ENCODE measurements at places on chromosomes 7 and 10.

DNA sequence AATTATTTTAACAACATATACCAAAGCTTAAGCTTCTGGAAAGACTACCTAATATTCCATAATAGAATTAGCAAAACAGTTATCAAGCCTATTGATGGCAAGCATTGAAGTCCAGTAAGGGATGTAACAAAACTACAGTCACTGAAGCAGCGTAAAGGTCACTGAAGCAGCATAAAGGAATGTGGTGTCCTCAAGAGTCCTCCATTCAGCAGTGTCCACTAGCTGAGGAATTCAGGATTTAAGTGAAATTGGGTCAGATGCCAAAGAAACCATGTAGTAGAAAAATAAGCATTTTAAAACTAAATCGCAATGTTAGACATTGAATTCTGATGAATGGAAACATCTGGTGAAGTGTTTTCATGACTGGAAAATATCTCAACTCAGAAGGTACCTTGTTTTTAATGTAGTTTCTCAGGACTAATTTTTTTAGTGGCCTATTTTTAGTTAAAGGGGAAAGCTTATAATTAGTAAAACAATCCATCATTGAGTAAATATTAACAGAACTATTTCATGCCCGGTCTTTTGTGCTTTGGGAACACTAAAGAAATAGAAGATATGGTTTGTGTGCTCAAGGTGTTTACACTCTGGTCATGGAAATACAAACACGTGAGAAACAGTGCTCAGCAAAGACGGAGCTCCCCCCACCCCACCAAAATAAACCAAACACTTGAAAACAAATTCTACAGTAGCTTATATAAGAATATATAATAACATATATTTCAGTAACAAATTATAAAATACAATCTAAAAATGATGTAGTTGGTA is 121.4 kb downstream of the CDK14 start:
- DNase-seq, result no peak

- no peak for DNase-seq
Observed at GRCh38 chr10:110190170-110190569, 17.2 kb upstream of the MXI1 start.

- no peak for DNase-seq
Observed at GRCh38 chr10:43952760-43953159, 304.1 kb upstream of the ZNF32 start.

- DNase-seq, result no peak
Observed at GRCh38 chr10:100157156-100157555, 28.7 kb downstream of the ERLIN1 start.

GRCh38 chr10:96304230-96304629 is at the start of gene DNTT:
Gene DNTT (plus strand): TSS chr10:96304434. CDS start chr10:96304498, 64 bp downstream.
- DNase-seq, result no peak

DNA sequence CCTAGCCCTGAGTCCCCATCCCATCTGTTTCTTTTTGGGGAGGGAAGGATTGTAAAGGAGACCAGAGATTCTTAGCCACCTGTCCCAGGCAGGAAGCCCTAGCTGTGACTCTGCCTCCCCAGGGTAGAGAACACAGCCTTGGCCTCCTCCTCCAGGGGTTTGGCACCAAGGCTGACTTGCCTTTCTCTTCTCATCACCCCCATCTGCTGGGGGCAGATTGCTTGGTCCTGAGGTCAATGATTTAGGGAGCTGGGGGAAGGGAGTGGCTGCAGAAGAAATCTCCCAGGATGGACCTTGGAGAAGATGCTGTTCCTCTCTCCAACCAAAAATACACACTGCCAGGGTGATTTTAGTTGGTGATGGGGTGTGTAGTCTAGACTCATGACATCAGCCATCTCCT is 2.6 kb upstream of the MNX1 start:
- no peak for DNase-seq

GRCh38 chr10:90222372-90222771 is 521.0 kb downstream of the KIF20B start:
- DNase-seq, result no peak

- DNase-seq, result no peak
Observed at GRCh38 chr10:49039409-49039808, 75.9 kb downstream of the VSTM4 start.

DNA sequence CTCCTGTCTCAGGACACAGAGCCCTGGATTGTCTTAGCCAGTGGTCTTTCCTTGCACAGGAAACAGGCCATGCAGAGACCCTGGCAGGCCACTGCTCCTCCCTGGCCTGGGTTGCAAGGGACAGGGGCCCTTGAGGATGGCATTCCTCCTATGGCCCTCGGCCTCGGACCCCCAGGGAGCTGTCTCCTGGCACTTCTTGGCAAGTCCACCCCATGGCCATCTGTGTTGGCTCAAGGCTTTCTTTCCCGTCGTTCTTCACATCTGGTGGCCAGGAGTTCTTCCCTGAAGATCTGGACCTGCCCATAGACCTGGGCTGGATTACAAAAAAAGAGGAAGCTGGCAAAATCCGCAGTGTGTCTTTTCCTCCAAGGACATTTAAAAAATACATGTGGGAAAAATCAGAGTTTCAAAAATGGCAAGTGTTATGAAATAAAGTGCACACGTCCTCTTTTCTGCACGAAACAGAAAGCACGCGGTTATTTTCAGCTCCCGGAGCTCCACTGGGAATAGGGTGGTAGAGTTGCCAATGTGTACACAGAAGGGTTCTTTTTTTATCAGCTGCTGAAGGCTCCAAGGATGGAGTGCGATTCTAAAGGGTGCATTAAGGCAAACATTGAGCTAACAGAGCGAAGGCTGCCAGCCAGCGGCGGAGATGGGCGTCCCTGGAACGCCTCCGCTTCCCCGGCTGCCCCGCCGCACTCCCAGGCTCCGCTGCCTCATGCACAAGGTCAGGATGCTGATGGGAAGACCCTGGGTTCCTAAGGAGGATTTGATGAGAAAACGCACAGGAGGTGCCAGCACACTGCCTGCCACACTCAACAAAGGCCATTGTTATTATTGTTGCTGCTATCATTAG is 62.8 kb upstream of the FAM20C start:
- peak; percentile 79 for DNase-seq

GRCh38 chr7:89687211-89687610 is 467.1 kb upstream of the STEAP1 start:
- DNase-seq, result no peak

GRCh38 chr10:131549116-131549515 is 237.6 kb upstream of the TCERG1L start:
- no peak for DNase-seq

DNA sequence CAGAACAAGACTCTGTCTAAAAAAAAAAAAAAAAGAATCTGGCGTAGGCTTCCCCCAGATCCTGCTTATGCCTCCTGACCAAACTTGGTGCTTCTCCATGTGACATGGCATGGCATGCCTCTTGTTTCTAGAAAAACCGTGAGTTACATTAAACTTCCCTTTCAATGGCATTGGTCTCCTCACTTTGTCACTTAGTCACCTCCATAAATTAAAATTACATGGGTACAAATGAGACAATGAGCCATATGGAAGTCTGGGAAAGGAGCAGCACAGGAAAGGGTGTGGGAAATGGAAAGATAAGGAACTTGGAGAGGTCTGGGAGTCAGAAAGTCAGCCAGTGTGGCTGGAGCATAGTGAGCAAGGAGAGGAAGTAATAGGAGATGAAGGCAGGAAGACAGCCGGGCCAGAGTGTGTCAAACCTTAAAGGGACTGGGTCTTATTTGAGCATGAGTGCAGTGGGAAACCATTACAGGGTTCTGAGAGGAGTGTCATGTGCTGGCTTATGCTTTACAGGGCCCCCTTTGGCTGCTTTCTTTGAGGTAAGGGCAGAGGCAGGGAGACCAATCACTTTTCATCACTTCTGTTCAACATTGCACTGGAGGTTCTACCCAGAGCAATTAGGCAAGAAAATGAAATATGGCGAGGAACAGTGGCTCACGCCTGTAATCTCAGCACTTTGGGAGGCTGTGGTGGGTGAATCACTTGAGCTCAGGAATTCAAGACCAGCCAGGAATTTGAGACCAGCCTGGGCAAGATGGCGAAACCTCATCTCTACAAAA is 21.3 kb upstream of the ZMIZ2 start:
- no peak for DNase-seq

DNA sequence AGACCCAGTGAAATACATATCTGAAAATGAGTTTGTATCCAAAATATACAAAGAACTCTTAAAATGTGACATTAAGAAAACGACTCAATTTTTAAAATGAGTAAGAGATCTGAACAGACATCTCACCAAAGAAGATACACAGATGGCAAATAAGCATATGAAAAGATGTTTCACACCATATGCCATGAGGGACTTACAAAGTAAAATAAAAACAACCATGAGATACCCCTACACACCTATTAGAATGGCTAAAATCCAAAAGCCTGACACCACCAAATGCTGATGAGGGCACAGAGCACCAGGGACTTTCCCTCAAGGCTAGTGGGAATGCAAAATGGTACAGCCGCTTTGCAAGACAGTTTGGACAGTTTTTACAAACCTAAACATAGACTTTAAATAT is 27.9 kb downstream of the GFRA1 start:
- DNase-seq, result no peak

GRCh38 chr7:47746468-47746867 is 164.6 kb upstream of the TNS3 start:
- no peak for DNase-seq

- DNase-seq, result no peak
Observed at GRCh38 chr10:78559661-78560340, 509.0 kb upstream of the ZMIZ1 start.

- no peak for DNase-seq
Observed at GRCh38 chr10:73629165-73629564, 12.1 kb downstream of the MYOZ1 start.

GRCh38 chr7:116552602-116553001 is 27.8 kb downstream of the CAV1 start:
- DNase-seq, result no peak

GRCh38 chr7:46357290-46357689 is 436.2 kb upstream of the IGFBP3 start:
- no peak for DNase-seq

DNA sequence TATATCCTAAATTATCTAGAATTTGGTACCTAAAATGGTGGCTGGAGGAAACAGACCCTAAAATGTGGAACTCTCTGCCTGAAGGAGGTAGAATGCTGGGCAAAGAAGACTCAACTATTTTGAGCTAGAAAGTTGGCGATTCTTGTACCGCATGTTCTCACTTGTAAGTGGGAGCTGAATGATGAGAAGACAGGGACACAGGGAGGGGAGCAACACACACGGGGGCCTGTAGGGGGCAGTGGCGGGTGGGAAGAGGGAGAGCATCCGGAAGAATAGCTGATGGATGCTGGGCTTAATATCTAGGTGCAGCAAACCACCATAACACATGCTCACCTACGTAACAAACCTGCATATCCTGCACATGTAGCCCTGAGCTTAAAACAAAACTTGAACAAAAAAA is 250.6 kb downstream of the CALN1 start:
- no peak for DNase-seq

- no peak for DNase-seq
Observed at GRCh38 chr7:95327356-95327755, 3.0 kb upstream of the PON1 start.

- DNase-seq, result no peak
Observed at GRCh38 chr7:2633538-2634266, 1.9 kb downstream of the TTYH3 start.

DNA sequence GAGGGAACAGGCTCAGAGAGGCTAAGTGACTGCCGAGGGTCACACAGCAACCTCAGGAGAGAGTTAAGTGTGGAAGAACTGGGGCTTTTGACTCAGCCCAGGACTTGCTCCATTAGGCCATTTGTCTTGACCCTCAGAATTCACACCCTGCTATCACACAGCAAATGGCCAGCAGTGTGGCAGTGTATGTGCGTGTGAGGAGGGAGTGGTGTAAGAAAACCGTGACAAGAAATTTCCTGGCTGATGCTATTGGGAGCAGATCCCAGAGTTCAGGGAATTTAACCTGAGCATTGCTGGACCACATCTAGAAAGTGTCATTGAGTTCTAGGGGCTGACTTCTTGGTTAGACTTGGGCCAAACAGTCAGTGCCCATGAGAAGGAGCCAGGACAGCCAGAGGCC is 18.4 kb downstream of the VWA2 start:
- DNase-seq, result no peak

DNA sequence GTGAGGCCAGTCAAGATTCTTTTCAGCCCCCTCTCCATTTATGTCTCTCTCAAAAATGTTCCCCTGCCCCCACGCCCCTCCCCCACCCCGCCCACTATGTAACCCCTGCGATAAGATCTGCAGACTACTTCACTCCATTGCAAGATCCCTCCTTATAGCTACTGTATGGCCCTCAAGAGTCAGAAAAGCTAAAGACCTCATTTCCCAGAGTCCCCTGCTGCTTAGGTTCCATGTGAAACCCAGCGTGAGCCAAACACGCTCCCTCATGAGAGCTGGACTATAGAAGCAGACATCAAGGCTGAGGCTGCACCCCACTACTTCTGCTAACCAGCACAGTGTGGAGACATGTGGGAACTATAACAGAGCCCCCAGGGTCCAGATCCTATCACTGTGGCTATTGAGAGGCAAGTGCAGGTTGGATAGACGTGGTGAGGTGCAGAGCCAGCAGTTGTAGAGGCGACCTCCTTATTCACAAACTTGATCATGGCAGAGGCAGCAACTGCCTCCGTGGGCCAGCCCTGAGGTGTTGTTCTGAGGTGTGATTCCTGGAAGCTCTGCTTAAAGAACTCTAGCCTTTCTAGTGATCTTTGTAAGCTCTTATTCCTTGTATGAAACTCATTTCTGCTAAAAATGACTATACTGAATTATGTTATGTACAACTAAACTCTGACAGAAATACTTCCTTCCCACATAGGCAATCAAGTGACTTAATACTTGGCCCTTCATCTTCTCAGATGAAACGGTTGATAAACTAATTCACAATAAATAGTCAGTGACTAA is 117.0 kb upstream of the ARID5B start:
- DNase-seq, result no peak

DNA sequence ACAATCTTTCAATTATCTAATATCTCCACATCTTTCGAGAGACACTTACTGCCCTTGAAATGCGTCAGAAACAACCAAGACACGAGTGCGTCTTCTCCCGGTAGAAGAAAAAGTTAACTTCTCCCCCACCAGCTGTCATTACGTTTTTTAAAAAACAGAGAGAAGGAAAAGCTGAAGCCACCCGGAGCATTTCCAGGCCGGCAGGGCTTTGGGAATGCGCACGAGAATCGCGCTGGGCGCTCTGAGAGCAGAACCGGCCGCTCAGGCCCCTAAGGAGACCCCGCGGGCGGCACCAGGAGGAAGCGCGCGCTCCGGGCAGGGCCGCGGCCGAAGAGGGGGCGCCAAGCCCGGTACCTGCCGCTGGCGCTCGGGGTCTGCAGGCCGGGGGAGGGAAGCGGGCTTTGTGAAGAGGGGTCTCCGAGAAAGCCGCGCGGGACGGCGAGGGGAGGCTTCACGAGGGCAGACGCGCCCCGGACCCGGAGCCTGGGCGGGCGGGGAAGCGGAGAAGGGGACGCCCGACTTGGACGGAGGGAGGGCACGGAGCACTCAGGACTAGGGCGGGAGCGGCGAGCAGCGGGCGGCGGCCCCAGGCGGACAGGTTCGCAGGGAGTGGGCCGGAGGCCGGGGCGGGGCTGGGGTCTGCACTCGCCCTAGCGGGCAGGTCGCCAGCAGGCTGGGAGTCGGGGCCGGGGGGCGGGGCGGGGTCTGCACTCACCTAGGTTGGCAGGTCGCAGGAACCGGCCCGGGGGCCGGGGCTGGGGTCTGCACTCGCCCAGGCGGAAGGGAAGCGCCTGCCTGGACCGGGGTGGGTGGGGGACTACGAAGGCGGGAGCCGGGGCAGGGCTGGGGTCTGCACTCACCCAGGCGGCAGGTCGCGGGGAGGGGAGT is 932 bp downstream of the ESYT2 start:
- DNase-seq, result no peak

- DNase-seq, result peak; percentile 63
Observed at GRCh38 chr10:63521416-63522276, 445 bp downstream of the REEP3 start.

GRCh38 chr7:869348-869747 is 7.0 kb upstream of the GET4 start:
- no peak for DNase-seq

GRCh38 chr7:50305583-50306493 is 1.3 kb downstream of the IKZF1 start:
- no peak for DNase-seq

All from caudate nucleus (tissue), 63 donors.